ENCODE measurements at places on chromosomes 2 and 18. TPM values are rescaled to one million over a fixed set of nuclear protein-coding genes. Genes with fewer than 3 reads are reported as not detected.

The HSBP1L1 gene
- 18.1 TPM for total RNA-seq

- no peak for DNase-seq
Measured at GRCh38 chr2:39050109-39050508, 70.7 kb downstream of the SOS1 start.

- no peak for DNase-seq
Measured at GRCh38 chr2:150601280-150602038, 114.0 kb upstream of the RND3 start.

- no peak for DNase-seq
Measured at GRCh38 chr2:71423817-71424420, 29.4 kb upstream of the DYSF start.

DNA sequence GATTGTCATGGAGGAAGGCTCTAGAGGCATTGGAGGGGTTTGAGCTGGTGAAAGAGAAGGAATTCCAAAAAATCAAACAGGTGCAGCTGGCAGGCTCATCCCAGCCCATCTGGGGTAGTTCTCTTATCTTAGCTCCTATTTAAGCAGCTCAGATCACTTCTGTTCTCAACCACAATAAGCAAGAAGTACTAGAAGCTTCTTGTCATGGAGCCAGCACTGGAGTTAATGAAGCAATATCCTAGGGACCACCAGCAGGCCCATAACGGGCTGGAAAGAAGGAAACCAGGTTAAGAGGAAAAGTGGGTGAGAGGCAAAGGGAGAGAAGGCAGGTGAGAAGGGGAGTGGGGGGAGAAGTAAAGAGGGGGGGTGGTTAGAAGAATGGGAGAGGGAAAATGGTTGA lies 100.7 kb upstream of the ZFP36L2 start:
- no peak for DNase-seq

- DNase-seq = no peak
Measured at GRCh38 chr2:218382785-218383184, 712 bp downstream of the SLC11A1 start.

DNA sequence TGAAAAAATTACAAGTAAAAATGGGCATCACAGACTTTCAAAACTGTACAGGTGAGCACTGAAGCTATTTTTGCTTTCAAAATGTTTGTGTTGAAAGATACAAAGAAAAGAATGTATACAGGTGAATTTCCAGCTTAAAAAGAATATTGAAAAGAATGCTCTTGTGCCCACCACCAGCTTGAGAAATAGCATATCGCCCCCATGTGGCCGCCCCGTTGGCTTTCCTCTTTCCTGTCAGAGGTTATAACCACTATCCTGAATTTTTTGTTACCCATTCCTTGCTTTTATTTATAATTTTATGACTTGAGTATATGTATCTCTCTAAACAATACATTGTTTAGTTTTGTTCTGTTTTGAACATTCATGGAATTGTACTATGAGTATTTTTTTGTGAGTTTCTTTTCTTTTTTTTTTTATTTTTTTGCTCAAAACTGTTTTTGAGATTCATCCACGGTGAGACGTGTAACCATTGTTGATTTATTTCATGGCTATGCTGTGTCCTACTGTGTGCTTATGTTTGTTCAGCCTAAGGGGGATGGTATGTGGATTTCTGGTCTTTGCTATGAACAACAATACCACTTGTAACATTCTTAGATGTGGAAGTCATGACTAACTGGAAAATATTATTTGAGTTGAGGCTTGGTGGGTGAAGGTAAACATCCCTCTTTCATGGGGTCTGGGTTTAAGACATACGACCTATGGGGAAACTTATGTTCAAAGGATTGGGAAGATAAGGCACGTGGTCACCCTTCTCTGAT lies 11.6 kb downstream of the TRPM8 start:
- DNase-seq = no peak

DNA sequence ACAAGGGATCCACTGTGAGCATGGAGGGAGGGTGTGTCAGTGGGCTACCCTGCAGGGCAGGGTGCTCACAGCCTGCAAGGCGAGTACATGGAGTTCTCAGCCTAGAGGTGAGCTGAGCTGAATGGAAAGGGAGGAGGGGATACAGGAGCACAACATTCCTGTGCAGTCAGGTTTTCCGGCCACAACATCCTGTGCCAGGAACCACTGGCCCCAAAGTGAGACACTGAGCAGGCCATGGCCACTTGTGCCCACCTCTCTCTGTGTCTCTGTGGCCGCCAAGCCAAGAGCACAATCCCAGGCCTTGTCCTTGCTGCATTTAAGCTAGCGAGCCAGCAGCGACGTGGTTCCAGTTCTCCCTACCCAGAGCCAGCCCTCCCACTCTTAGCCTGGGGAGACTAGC lies 6.1 kb downstream of the DOK1 start:
- DNase-seq = no peak

- peak; percentile 43 for DNase-seq
Measured at GRCh38 chr2:187842978-187843847, 289.0 kb upstream of the TFPI start.

Measured in SJSA1 (cell line).